ENCODE measurements at places on chromosomes 12 and 14.

- peak; percentile 49 for DNase-seq
Observed at GRCh38 chr12:116924558-116925453, 14.1 kb downstream of the FBXW8 start.

DNA sequence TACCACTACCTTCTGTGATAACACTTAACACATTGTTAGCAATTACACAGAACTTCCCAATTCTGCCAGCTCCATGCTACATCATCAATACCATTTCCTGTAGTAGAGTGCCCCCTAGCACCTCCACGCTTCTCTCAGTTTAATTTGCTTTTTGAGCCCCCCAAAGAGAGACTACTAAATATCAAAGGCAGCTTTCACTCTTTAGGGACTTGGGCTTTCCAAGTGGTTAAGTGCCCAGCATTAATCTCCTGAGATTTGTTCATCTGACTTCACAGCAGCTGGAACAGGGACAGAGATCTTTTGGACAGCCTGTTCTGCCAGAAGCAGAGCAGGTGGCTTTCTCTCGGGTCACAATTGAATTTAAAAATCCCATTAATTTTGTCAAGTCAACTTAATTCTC lies 954.9 kb downstream of the DIO2 start:
- DNase-seq, result no peak

GRCh38 chr14:100882991-100883788 lies 20.3 kb downstream of the RTL1 start:
- DNase-seq, result no peak

DNA sequence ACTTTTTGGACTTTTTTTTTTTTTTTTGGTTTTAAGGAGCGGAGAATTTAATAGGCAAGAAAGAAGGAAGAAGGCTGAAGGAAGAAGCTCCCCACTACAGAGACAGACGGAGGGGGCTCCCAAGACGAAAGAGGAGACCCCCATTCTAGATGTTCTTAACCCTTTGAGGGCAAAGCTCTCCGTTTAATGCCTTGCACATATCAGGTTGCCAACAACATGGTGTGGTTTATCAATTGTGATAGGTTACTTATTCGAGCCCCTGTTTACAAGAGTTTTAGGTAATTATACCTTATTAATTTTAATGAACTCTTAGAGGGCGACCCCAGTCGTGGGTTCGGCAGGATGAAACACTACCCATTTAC lies 1.2 kb upstream of the FBXO33 start:
- DNase-seq, result no peak

GRCh38 chr14:101559624-101560533 lies 1.4 kb upstream of the DIO3 start:
- no peak for DNase-seq

GRCh38 chr12:1531654-1532374 lies 62.6 kb downstream of the FBXL14 start:
- no peak for DNase-seq

- no peak for DNase-seq
Observed at GRCh38 chr12:105927564-105927963, 211.2 kb downstream of the NUAK1 start.

GRCh38 chr14:39212693-39213092 lies 21.0 kb upstream of the MIA2 start:
- DNase-seq, result no peak

DNA sequence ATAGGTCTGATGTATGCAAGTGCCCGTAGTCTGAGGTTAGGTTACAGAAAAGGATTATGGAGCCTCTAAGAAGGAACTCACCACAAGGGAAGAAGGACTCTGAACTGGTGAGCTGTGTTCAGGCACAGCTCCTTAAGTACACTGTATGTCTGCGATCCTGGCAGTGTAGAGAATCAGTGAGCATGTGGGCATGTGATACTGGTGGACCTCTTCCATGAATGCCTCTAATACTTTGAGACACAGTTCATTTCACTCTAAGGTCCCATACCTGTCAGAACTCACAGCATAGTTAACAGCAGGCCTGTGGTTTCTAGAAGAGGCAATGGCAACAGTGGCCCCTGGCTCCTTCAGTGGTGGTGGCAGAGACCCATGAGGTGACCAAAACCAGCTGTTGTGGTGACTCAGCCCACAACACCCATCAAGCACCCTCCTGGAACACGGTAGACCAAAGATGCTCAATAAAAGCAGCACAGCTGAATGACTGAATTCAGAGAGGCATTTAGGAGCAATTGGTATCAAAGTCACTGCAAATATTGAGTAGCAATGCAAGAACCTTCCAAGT lies 6.9 kb upstream of the OR6J1 start:
- DNase-seq, result no peak

GRCh38 chr12:127310548-127310947 lies 956.4 kb upstream of the TMEM132C start:
- DNase-seq, result no peak

DNA sequence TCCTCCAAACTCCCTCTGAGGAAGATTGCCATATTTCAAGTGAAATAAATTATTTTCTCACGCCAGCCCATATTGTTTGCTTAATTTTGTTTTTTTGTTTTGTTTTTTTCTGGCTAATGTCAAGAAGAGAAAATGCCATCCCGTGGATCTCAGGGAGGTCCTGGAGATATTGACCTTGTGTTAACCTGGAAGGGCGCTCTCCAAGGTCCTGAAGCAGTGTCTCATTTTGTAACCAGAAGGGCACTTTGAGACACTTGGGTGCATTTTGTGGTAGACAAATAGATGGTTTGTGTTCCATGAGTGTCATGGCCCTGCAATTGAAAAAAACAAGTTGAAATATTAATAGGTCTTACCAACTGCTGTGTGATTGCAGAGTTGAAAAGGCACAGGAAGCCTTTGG lies 268.9 kb downstream of the SUDS3 start:
- no peak for DNase-seq

GRCh38 chr12:89476904-89477595 lies 47.5 kb downstream of the GALNT4 start:
- DNase-seq, result no peak

GRCh38 chr14:59148334-59148900 lies 40.0 kb upstream of the DAAM1 start:
- no peak for DNase-seq

- DNase-seq, result no peak
Observed at GRCh38 chr14:66045572-66046021, 440.6 kb upstream of the CCDC196 start.

DNA sequence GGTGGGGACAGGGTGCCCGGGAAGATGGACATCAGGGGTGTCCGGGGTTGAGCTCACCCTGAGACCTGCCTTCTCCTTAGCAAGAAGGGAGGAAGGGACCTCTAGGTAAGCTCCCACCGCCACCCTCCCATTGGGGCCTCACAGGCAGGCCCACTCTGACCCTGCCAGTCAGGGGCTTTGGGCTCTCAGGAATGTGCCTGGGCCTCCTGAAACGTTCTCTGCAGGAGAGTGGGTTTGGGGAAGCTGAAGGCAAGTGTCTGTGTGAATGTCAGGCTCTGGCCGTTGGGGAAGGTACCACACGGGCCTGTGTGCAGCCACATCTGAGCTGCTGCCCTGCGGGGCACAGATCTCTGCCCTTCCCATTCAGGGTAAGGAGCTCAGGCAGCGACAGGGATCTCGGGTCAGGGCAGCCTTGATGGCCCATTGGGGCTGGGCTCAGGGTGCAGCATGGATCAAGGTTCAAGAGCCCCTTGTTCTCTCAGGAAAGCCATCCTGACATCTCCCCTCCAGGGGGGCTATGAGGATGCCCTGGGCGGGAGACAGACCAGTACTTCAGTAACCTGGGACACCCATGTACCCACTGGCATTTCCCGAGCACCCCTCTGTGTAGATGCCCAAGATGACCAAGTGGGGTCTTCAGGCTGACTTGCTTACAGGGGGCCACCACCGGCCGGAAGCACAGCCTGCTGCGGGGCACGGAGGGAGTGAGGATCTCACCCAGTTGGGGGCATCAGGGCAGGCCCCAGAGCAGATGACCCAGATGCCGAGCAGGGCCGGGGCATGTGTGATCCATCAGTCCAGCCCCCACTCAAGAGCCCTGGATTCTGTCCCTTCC lies 29.7 kb downstream of the FAM222A start:
- no peak for DNase-seq

DNA sequence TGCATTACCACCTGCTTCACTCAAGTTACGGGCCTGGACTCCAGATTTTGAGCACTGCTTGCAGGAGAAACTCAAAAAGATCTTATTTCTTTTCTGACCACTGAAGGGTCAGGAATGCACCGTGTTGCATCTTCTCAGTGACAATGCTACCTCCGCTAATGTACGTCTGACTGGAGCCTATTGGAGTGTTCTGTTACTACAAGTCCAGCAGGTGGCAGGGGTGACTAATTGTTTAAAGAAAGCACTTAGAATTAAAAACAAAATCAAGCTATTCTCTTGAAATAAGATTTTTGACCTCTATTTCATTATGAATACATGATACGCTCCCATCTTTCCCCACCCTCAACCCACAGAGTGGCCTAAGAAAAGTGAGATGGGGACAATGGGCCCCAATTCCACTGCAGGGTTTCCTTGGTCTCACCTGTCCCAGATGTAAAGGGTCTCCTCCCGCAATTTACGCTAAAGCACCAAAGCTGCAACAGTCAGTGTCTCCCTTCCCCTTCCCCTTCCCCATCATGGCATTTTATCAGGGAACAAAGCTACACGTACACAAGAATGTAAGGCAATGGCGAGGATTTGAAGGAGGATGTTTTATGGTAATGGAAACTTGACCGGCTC lies 2.2 kb downstream of the TBPL2 start:
- DNase-seq, result no peak

- DNase-seq, result no peak
Observed at GRCh38 chr14:98906123-98906995, 365.6 kb downstream of the BCL11B start.

- DNase-seq, result no peak
Observed at GRCh38 chr14:35944847-35945246, 118.7 kb downstream of the BRMS1L start.

- DNase-seq, result no peak
Observed at GRCh38 chr12:7719946-7720730, 8.9 kb downstream of the DPPA3 start.

DNA sequence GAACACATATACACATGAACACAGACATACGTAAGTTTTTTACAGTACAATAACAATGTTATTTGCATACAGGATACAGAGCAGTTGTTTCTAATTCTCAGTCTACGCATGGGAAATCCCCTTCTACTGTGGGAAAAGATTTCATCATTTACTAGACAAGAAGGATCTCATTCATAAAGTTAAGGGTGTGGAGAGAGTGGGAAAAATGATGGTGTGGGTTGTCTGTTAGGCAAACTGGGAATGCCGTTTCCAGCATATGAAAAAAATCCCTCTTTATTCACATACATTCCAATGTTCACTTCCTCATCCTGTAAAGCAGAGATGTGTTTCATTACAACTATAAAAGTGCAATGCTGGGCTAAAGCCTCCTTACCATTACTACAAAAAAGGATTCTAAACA lies 120.9 kb downstream of the SINHCAF start:
- no peak for DNase-seq

DNA sequence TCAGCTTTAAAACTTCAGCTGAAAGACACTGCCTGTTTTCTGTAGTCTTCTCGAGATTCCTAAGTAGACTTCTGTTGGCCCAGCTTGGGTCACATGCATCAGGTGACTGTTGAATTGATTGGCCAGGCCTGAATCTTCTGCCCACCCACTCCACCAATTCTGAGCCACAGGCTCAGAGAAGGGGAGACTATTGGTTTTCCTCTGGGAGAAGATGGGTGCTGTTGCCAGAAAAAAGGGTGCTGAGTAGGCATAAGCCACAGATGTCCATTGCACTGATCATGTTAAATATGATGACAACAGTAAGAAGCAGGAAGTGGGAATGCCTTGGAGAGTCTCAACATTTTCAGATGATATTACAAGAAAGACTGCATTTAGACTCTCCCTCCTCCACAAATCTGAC lies 6.8 kb upstream of the SPTLC2 start:
- no peak for DNase-seq

GRCh38 chr12:131752451-131752850 lies 41.6 kb downstream of the SFSWAP start:
- DNase-seq, result no peak

- DNase-seq, result no peak
Observed at GRCh38 chr12:52838609-52839435, 4.7 kb upstream of the KRT79 start.

GRCh38 chr12:92138144-92138543 lies 7.5 kb downstream of the BTG1 start:
- no peak for DNase-seq

DNA sequence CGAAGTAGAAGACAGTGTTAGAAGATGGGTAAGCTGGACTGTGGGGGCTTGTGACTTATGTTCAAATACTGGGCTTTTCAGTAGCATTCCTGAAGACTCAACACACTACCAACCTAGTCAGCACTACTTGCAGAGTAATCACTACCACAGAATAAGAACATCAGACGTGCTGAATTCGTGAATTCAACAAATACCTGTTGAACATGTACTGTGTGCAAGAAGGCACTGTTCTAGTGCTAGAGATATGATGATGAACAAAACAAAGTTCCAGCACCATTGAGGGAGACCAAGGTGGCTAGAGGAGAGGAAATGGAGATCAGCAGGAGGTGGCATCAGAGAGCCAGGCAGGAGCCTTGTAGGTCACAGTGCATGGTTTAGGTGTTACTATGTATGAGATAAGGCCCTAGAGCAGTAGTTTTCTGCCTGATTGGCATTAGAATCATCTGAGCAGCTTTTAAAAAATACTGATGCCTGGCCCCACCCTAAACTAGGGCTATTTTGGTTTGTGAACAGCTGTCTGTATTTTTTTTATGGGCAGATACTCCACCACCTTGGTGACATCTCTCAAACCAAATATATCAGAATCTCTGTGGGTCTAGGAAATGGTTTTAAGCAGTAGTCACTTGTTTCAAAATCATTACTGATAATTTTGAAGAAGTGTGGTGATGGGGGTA lies 26.8 kb downstream of the FERMT2 start:
- no peak for DNase-seq

- no peak for DNase-seq
Observed at GRCh38 chr12:4960030-4960429, 50.3 kb downstream of the KCNA1 start.

- no peak for DNase-seq
Observed at GRCh38 chr12:82650627-82651337, 35.9 kb upstream of the TMTC2 start.

- DNase-seq, result no peak
Observed at GRCh38 chr14:73785336-73785833, 66.2 kb upstream of the PTGR2 start.

- DNase-seq, result no peak
Observed at GRCh38 chr14:73223049-73223448, 14.3 kb upstream of the PAPLN start.

GRCh38 chr12:99253068-99253467 lies 394.5 kb upstream of the GARIN6 start:
- no peak for DNase-seq

DNA sequence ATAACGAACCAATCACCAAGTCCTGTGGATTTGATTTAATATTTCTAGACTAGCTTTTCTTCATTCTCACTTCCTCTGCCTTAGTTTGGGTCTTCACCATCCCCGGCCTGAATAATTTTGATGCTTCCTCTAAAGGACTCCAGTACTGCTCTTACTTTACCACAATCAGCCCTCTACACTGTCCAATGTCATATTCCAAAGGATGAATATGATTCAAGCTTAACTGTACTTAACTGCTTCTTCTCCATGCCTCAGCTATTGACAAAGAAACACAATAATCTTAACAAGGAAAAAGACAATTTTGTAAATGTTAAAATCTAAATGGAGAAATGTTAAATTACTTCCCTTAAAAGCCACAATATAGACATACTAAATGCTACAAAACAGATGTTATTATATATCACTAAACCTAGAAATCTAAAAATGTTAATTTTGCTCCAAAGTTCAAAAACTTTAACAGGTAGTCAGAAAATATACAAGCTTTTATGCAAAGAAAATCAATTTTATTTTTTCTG lies 70.2 kb downstream of the STXBP6 start:
- no peak for DNase-seq

Data from activated CD4-positive, alpha-beta T cell treated with anti-CD3 and anti-CD28 coated beads, Interleukin-2, amount 50 U/mL, for 24 hours (primary cell).